ENCODE measurements at places on chromosomes 6 and 20.

DNA sequence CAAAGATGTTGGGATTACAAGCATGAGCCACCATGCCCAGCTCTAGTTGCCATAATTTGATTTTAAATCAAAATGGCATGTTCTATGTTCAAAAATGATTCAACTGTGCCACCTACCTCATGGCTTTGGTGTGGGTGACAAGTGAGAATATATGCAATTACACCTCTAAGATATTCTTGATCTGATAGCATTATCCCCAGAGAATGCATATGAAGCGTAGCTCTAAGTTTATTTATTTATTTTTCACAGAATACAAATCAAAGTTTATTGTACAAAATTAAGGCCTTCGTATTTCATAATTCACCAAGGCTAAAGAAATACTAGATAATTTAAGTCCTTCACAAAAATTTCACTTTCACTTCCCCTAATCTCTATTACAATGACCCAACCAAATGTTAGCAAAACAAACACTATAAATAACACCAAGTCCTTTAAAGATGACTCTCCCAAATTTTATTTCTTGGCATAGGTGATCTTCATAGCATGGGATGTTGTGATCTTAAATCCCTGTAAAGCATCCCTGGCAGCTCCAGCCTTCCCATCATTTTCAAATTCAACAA, 205.9 kb upstream of the TAB2 start:
- DNase-seq, result no peak

DNA sequence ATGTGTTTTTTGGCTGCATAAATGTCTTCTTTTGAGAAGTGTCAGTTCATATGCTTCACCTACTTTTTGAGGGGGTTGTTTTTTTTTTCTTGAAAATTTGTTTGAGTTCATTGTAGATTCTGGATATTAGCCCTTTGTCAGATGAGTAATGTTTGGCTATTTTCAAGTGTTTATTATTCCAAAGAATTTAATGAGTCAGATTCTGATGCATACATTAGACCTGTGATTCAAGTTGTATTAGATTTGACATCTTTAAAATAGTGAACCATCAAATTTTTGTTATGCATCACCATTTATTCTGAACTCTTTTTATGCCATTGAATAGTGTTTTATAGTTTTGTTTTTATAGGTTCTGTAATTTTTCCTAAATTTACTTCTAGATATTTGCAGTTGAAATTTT, 319.3 kb downstream of the PKHD1 start:
- DNase-seq, result no peak

DNA sequence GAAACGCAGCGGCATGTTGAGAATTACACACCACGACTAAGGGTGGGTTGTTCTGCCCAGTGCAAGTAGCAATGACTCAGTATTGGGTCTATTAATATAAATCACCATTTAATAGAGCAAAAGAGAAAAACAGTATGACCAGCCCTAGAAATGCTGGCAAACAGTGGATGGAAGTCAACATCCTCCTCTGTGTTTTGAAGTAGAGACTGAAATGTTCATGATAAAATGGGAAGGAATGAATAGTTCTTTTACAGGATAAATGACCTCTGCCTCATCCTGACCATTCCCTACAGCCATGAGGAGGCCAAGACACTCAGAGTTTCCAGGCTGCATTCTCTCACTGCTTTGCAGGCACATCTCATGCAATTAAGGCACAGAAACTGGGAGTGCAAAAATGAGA, 111.8 kb downstream of the PSMB1 start:
- no peak for DNase-seq

GRCh38 chr6:111534231-111534751, 51.3 kb upstream of the REV3L start:
- DNase-seq, result no peak

- no peak for DNase-seq
Measured at GRCh38 chr20:14046534-14046933, 51.2 kb downstream of the MACROD2 start.

DNA sequence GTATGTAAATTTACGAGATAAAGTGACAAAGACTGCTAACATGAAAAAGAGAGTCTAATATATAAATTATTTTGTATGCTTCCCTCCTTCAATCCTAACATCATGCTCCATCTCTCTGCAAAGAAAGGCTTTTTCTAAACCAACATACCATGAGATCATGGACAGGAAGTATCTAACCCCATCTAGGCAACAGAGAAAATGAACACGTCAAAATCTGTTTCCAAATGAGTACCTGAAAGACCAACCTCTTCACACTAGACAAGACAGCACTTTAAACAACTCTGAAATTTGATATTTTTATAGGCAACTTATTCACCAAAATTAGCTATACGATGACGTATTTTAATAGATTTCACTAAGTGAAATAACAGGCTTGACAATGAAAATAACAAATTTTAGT, 54.6 kb downstream of the MAN1A1 start:
- no peak for DNase-seq

DNA sequence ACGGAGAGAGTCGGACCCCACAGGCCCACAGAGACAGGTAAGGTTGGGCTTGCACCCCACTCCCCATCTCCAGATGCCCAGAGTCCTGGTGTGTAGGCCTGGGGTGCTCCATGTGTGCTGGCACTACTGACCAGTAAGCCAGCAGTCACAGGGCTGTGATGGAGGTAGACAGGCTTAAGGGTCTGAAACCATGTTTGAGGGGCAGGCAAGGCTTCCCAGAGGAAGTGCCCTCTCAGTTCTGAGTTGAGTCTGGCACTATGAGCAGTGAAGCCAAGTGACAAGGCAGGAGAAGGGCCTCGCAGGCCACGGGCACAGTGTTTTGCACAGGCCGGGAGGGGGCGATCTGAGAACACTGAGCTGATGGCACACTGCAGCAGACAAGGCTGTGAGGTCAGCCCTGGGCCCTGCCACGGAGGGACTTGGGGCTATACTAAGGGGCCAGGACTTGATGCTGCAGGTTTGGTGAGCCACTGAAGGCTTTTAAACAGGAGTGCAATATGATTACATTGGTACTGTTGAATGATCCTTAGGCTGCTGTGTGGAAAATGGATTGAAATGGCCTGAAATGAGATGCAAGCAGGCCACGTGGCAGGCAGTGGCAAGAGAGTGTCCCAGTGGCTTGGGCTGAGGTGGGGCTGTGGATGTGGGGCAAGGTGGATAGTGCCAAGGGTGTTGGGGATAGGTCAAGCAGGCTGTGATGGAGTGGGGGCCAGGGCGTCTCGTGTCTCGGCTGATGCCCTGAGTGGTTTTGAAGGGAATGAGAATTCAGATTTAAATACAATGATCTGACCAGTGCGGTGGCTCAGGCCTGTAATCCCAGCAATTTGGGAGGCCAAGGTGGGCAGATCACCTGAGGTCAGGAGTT, 20.3 kb downstream of the TTBK1 start:
- DNase-seq, result peak; percentile 70

- no peak for DNase-seq
Measured at GRCh38 chr6:159983641-159984080, 14.8 kb downstream of the IGF2R start.

DNA sequence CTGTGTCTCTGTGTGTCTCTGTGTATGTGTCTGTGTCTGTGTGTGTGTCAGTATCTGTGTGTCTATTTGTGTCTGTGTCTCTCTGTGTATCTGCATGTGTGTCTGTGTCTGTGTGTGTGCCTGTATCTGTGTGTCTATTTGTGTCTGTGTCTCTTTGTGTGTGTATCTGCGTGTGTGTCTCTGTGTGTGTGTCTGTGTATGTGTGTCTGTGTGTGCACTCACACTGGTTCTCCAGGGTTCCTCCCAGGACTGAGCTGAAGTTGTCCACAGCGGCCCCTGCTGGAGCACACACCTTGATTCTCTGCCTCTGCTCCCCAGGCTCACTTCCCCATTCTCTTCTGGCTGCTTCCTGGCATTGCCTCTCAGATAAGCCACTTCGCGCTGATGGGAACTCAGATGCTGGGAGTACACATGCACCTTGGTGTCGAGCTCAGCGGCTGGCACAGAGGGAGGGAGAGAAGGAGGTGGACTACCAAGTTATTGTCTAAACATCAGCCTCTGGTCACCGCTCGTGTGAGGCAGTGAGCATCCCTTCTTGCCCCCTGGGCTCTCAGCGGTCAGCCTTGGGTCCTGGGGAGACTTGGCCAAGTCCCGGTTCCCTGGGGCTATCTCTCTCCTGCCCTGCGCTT, 104.9 kb upstream of the NXT1 start:
- DNase-seq, result no peak

- DNase-seq, result no peak
Measured at GRCh38 chr6:68468244-68468884, 166.7 kb upstream of the ADGRB3 start.

DNA sequence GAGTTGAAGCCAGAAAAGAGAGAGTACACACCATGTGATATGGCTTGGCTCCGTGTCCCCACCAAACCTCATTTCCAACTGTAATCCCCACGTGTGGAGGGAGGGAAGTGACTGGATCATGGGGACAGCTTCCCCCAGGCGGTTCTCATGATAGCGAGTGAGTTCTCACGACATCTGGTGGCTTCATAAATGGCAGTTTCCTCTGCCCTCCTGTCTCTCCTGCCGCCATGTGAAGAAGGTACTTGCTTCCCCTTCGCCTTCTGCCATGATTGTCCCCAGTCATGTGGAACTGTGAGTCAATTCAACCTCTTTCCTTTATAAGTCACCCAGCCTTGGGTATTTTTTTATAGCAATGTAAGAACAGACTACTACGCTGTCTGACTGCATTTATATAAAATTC, 40.3 kb downstream of the TAF4 start:
- DNase-seq, result no peak

- DNase-seq, result no peak
Measured at GRCh38 chr6:97195117-97195516, 87.9 kb downstream of the MMS22L start.

DNA sequence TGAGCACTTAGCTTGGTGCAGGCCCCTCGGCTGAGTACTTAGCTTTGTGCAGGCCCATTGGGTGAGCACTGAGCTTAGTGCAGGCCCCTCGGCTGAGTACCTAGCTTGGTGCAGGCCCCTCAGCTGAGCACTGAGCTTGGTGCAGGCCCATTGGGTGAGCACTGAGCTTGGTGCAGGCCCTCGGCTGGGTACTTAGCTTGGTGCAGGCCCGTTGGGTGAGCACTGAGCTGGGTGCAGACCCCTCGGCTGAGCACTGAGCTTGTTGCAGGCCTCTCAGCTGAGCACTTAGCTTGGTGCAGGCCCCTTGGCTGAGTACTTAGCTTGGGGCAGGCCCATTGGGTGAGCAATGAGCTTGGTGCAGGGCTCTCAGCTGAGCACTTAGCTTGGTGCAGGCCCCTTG, 387.1 kb downstream of the THBS2 start:
- DNase-seq, result no peak

DNA sequence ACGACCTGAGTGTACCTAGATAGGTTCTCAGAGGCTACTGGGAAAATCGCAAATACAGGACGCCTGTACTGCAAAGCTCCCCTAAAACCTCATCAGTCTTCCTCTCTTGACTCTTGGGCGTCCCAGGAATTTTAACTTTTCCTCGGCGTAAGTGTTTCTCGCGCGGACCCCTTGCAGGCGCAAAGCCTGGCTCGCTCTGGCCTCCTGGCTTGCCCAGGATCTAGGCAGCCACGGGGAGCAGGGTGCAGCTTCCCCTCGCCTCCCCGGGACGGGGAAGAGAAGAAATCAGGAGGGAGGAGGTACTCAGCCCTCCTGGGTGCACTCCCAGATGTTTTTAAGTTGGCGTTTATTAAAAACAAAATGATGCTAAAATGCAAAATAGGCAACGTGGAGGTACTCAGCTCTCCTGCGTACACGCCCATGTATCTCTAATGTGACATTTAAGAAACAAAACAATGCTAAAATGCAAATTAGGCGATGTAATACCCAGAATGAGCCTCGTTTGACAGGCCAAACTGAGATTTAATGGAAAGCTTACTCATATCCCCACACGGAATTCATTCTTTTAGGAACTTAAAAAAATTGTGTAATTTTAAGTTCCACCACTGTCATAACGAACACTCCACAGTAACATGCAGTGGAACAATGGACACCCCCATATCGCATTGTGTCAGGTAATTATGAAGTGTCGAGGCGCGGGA, 1.6 kb upstream of the SOBP start:
- DNase-seq, result no peak

GRCh38 chr20:24499472-24499871, 30.0 kb downstream of the SYNDIG1 start:
- no peak for DNase-seq

GRCh38 chr6:148855744-148856143, 108.9 kb downstream of the UST start:
- DNase-seq, result no peak

- no peak for DNase-seq
Measured at GRCh38 chr20:58243653-58244410, 15.4 kb upstream of the ANKRD60 start.

GRCh38 chr6:43268355-43268700, 25.0 kb downstream of the TTBK1 start:
- DNase-seq, result no peak

DNA sequence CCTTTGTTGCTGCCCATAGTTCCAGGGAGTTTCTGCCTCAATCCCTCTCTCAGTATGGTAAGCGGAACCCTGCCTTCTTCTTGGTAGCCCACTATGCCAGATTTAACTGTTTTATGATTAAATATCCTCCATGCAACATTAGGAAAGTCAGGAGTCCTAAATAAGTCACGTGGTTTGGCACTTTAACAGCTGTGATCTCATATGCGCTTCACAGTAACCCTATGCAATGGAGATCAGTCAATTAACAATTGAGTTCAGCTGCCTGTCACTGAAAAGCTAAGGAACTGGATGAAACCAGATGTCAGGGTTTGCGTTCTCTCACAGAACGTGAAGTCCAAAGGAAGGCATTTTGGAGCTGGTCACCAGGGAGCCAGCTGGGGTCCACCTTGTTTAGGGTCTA, 81.6 kb downstream of the PSMB1 start:
- no peak for DNase-seq

DNA sequence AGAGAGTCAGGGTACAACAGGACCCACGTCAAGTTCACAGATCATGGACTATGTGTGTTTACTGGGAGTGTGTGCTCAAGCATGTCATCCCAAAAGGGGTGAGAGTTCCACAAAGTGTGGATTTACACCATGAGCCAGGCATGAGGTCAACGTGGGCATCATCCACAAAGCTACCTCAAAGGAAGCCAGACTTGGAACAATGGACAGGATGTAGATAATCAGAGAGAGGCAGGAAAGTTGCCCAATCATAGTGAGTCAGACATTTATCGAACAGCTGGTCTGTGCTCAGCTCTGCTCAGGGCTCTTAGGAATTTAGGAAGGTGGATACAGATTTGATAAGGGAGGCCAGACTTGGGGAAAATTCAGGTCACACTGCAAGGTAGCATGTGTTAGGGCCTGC, 317.2 kb upstream of the CDYL start:
- DNase-seq, result no peak

DNA sequence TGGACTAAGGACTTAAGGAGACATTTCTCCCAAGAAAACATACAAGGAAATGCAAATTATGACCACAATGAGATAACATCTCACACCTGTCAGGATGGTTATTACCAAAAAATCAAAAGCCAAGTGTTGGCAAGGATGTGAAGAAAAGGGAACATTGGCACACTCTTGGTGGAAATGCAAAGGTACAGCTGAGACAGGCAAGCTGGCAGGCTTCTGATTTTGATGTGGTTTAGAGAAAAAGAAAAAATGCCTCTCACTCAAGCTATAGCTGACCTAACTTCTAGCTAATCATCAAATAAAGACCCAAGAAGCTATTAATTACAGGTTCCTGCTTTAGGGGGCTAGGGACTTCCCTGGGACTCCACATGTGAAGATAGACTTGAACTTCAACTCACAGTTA, 139.8 kb downstream of the THEMIS start:
- DNase-seq, result no peak
